Spleen (tissue), 13 donors: ENCODE measurements at places on chromosomes 5 and 9. TPM values are rescaled to one million over a fixed set of nuclear protein-coding genes. Genes with fewer than 3 reads are reported as not detected.

- DNase-seq: no peak
These were observed 100.9 kb downstream of the F2RL2 start for GRCh38 chr5:76522103-76522935.

DNA sequence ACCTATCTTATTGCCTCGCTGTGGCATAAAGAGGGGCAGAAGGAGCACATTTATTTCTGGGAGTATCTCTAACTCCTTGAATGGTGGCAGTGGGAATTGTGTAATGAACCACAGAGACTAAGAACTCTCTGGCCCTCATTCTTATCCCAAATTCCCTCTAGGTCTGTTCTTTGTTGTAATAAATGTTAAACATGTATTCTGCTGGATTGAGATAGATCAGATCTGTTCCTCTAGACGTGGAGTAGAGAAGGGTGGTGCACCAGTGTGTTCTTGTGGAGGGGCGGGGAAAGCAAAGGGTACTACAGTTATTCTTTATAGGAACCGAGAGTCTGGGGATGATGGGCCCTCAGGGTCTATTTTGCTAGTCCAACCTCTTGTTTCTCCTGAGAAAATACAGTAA, 90.4 kb downstream of the UBE2R2 start:
- no peak for DNase-seq

DNA sequence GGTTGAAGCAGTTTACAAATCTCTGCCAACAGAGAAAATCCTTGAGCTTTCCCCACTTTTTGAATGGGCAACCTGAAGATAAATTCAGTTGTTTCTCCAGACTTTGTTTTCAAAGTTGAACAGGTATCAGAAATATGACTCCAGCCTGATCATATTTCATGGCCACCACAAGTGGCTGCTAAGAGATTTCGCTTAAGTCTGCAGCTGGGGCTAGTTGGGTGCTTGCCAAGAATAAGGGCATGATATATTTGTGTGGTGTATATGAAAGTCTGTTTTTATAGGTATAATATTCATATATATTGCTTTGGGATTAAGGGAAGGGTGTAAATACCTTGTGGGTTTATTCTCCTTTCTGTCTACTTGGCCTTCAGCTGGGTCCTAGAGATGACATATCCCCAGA, 168.4 kb upstream of the GDNF start:
- no peak for DNase-seq

GRCh38 chr5:112848116-112848811, 12.8 kb upstream of the SRP19 start:
- no peak for DNase-seq

DNA sequence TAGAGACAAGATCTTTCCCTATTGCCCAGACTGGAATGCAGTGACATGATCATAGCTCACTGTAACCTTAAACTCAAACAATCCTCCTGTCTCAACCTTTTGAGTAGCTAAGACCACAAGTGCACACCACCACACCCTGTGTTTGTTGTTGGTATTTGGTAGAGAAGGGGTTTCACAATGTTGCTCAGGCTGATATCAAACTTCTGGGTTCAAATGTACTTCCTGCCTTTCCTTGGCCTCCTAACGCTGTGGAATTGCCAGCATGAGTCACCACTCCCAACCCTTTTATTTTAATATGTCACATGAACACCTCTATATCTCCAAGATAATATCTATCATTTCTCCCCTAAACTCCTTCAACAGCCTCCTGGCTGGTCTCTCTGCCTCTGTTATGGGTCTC, 719.0 kb downstream of the PTPRD start:
- DNase-seq: no peak

DNA sequence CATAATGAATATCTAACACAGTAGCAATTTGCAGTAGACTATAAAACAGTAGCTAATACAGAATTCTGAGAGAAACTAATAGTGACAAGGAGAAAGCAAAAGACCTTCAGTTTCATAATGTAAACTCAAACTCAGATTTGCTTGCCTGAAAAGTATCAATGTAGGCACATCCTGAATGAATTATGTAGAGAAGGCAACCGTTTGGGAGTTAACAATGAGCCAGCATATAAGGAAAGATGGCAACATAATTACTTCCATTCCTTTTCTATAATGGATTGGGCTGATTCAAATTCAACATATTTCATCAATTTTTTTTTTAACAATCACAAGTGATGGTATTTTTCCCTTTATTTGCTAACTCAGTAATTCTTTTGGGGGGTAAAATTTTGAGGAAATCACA, 261.6 kb downstream of the SEMA5A start:
- no peak for DNase-seq

DNA sequence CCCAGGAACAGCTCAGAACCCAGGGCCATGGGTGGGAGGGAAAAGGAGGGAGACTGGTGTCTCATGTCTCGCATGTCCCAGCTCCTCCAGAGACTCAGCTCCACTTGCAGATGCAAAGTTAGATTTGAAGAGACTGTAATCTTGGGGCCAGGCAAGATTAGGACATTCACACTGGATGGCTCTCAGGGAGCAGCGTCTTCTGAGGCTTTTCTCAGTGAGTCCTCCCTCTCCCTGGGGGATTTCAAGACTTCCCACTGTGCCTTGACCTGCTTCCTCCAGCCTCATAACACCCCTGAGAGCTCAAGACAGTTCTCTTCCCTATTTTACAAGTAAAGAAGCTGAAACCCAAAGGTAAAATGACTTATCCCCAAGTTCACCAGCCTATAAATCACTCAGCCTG, 10.5 kb upstream of the TCOF1 start:
- no peak for DNase-seq

DNA sequence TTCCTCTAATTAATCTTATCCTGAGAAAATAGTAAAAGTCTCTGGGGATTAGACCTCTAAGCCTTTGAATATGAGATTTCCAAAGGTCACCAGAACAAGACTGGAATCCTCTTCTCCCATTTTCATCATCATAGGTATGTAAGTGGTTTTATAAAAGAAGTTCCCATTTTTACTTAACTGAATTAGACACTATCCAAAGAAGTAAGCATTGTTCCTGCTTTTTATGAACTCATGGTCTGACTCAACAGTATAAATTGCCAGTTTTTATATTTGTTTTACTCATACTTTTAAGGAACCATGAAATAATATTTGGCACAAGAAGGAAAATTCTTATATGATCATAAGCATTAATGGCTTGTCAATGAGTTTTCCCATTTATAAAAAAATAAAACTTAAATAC, 167.1 kb upstream of the ADRA1B start:
- DNase-seq: no peak

DNA sequence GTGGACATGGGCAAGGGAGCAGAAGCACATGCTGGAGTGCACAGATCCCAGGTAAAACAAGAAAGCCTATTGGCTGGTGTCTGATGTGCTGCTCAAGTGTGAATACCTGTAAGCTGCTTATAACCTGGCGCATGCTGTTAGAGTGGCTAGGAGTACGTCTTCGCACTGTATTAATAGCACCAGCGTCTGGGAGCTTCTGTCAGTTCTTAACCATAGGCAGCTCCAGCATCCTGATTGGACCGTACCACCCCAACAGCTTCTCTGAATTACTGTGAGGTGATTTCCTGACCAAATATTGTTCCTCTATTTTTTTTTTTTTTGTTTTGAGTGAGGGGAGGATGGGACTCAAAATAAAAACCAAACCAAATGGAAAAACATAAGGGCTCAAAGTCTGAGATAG, 987.6 kb downstream of the PTPRD start:
- DNase-seq: no peak

DNA sequence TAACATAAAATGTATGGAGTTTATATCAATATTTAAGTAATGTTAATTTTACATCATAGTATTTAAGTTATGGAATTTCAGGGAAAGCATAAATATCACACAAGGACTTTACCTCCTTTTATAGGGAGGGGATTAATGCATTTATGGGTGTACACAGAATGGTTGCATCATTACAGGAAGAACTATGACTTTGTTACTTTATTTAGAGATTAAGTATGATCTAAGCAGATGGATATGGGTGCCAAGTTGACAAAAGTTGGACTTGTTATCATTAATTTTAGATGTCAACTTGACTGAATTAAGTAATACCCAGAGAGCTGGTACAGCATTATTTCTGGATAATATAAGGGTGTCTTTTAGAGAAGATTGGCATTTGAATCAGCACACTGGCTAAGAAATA, 160.5 kb upstream of the CDH10 start:
- DNase-seq: no peak

- DNase-seq: no peak
These were observed 64.6 kb downstream of the ELOVL7 start for GRCh38 chr5:60779466-60779865.

DNA sequence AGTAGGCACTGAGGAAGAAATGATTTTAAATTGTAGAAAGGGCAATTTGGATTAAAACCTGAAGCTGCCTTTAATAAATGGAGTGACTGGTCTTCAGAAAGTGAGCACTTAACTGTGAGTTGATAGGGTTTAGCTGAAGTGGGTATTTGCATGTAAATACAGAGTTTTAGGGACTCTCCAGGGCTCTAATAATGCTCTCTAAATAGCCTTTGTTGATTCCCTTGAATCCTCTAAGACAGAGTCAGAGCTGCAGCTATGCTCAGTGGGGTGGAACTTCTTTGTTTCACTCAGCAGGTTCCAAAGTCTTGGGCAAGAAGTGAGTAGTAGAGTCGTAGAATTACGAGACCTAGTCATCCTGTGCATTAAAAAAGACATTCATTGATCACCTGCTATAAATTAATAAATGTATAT, 21.4 kb downstream of the GLRA1 start:
- DNase-seq: no peak

DNA sequence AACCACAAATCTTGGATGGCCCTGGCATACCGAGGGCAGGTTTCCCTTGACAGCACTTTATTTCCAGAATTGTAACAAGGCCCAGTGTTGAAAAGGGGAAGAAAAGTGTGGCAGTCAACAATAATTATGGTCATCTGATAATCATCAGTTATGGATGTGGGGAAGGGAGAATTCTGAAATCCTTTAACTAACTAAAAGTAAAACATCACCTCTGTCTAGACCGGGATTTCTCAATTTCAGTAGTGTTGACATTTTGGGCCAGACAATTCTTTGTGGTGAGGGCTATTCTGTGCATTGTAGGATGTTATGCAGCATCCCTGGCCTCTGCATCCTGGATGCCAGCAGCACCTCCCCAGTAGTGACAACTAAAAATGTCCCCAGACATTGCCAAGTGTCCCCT, 140.4 kb downstream of the PSAT1 start:
- DNase-seq: no peak

DNA sequence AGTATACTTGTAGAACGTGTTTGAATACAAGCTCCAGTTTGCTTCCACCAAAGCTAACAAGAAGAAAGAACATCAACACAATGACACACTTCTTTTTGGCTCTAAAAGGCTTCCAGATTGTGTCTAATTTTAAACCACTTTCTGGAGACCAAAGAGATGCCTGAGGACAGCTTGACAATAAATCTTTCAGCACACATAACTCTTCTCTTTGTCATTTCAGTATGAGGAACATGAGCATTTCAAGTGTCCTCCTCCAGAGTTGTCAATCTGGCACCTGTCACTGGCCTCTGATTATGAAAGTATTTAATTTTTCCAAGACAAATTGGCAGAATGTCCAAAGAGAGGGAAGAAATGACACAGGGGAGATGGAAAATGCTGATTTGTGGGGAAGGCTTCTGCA, 79.0 kb upstream of the TLR4 start:
- no peak for DNase-seq

GRCh38 chr9:37395663-37396062, 26.8 kb upstream of the GRHPR start:
- DNase-seq: no peak

DNA sequence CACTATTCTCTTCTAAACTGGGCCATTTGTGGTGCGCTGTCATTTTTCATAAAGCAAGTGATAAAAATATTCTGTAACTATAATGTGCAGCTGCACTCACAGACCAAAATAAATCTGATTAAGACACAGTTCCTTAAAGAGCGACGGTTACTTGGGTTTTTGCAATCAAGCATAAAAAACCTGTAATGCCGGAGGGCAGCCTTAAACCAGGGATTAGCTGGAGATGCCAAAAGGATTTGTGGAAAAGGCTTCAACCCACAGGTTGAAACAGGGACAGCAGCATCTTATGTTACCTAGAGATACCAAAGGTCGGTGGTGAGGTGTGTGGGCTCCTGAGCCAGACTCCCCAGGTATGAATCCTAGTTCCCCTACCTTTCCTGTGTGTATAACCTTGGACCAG, 49.3 kb downstream of the CTNND2 start:
- no peak for DNase-seq

DNA sequence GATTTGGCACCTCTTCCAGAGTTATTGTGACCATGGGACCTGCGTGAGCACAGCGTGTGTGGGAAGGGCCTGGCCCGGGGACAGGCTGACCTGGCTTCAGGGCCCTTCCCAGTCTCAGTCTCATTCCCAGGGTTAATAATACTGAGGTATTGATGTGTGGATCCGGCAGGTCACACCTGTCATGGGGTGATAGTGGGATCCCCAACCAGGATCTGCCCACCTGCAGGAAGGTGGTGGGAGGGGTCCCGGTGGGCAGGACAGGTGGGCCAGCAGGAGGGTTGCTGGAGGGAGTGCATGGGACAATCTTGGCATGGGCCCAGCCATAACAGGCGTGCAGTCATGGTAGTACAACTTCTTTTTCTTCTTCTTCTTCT, 55.4 kb downstream of the COL15A1 start:
- DNase-seq: no peak

DNA sequence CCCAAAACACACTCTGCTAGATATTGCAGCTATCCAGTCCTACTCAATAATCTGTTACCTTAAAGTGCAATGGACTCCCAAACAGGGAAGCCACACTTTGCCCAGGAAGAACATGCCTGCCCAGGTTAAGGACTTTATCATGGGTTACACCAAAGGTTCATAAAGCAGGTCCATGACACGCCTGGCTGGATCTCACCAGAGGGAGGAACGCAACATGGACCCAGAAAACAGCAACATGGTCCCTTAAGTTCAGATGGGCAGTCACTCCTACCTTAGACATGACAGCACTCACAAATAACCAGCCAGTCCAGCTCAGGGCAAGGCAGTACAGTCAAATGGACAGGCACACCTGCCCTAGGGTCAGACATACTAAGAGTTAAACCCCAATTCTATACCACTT, 3.8 kb downstream of the P4HA2 start:
- peak; percentile 28 for DNase-seq

DNA sequence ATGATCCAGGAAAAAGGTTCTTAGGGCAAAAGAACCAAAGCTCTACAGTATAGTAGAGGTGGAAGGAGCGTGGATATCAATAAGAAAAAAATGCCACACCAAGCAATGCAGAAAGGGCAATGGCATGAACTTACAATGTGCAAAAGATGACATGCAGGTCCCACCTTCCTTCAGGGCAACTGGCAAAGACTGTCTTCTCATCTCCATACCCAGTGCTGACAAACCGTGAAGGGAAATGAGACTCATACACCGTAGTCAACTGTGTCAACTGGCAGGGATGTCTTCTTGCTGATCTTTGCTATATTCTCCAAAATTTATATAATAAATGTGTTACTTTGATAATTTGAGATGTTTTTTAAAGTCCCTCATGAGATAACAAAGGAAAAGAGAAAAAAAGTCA, 36.0 kb downstream of the MED27 start:
- DNase-seq: no peak

GRCh38 chr9:91419222-91420191, 4.1 kb downstream of the NFIL3 start:
- DNase-seq: no peak

Gene PRRC2B
- total RNA-seq: 221 TPM

Gene TAF11L10
- not detected for total RNA-seq

Gene TLN1
- total RNA-seq: 592 TPM

Gene CORO2A
- 7.2 TPM for total RNA-seq

Gene TGFBI
- 171 TPM for total RNA-seq
